ELR (cell line): ENCODE measurements at places on chromosomes 1 and 21.

- DNase-seq = no peak
Observed at GRCh38 chr1:220516014-220516721, 11.8 kb upstream of the MARK1 start.

DNA sequence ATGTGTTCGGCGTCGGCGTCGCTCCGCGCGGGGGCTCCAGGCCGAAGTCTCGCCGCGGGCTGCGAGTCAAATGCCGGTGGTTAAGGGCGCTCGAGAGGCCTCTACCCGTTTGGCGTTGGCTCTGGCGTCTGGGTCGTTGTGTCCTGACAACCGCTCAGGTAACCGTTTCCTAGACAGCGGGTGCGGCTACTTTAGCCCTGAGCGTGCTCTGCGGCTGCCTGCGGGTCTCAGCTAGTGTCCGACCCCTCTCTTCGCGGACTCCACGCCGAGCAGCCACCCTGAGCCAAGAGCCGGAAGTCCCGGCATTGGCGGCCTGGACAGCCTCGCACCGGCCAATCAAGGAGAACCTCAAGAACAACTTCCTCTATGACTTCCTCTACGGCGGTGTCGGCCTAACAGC is 173.4 kb downstream of the SETD4 start:
- no peak for DNase-seq

DNA sequence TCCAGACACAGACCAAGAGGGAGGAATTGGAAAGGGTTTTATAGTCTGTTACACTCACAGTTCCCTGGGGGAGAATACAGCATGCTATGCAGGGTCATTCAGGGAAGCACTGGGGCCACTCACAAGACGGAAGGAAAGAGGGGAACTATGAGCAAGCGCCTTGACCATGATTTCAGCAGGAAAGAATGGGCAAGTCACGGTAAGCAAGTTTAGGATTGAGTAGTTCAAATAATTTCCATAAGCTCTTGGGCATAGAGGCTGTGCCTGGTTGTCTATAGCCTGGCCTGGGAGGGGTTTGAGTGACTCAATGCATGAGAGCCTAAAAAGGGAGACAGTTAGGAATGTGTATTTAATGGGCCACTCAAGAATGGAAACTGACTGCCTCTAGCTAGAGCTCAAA is 176.7 kb downstream of the TTLL7 start:
- DNase-seq = peak; percentile 78

DNA sequence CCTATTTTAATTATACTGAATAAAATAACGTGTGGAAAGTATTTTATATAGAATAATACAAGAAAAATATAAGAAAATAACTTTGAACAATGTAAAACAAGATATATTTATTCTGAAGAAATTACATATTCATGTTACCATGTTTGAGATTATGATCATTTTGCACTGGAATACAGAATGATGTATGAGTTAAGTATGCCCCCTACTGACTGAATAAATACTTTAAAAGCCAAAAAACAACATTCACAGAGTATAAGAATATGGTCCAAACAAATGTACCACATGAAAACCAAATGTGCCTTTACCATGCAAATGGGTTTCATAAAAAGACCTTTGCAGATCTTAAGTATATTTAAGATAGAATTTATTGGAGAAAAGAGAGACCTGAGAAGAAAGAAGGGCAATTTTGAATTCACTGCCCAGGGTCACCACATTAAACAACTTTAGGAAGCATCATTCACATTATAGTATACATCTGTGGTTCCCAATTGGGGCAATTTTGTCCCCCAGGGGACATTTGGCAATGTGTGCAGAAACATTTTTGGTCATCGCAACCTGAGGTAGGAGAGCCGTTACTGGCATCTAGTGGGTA is 136.6 kb upstream of the GFI1 start:
- peak; percentile 52 for DNase-seq

DNA sequence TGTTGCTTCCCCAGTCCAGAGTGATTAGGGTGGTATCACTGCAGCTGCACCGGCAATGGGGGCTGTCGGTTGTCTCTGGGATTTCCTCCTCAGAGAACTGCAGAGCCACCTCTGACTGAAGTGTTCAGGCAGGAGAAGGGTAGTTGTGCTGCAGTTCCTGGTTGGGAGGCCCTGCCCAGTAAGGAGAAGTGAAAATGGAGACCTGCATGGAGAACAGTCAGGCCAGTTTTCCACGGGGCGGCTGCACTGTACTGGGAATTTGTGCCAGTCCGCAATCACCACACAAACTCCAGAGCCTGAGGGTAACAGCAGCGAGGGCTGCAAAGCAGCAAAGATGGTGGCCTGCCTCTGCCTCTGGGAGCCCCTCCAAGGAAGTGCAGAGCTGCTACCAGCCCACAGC is 58.1 kb upstream of the CCDC190 start:
- no peak for DNase-seq

GRCh38 chr1:184014271-184014670 is 23.3 kb downstream of the COLGALT2 start:
- no peak for DNase-seq

GRCh38 chr1:199089393-199090122 is 450.7 kb downstream of the PTPRC start:
- no peak for DNase-seq

- no peak for DNase-seq
Observed at GRCh38 chr1:226981386-226981817, 41.3 kb downstream of the COQ8A start.

- DNase-seq = no peak
Observed at GRCh38 chr1:65258106-65258505, 51.2 kb upstream of the DNAJC6 start.

GRCh38 chr1:159162516-159163265 is 8.7 kb upstream of the CADM3 start:
- no peak for DNase-seq

DNA sequence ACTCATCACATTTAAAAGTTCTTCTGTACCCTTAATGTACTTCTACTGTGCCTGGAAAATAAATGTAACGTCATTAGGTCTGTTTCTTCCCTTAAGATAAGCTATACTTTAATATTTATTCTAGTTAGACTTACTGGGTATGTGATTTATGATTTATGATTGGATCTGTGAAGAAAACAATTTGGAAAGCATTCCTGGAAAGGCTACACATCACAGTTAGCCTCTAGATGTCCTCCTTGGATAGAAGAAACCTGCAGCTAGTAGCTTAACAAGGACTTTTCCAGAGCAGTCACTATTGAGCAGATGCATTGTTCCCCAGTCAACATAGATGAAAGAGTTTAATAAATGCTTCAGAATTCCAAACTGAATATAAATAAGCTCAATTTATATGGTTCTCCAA is 22.2 kb upstream of the ABL2 start:
- peak; percentile 60 for DNase-seq

GRCh38 chr1:169809370-169810095 is 14.8 kb upstream of the METTL18 start:
- peak; percentile 60 for DNase-seq

DNA sequence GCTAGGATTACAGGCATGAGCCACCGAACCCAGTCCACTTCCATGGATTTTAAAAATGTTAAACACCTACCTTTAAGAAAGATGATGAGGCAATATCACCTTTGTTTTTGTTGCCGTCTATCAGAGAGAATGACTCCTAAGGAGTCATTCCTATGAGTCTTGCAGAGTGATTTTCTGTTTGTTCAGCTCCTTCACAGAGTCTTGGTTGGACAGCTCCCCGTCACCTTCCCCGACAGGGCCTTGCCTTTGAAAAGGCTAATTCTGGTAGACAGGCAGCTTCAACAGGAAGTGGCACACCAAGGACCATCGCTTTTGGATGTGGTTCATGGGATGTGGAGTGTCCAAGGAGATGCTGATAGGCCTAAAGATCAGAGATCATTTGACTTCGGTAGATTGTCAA is 17.5 kb downstream of the ZBTB18 start:
- no peak for DNase-seq

- DNase-seq = no peak
Observed at GRCh38 chr1:173410794-173411236, 66.3 kb upstream of the PRDX6 start.

DNA sequence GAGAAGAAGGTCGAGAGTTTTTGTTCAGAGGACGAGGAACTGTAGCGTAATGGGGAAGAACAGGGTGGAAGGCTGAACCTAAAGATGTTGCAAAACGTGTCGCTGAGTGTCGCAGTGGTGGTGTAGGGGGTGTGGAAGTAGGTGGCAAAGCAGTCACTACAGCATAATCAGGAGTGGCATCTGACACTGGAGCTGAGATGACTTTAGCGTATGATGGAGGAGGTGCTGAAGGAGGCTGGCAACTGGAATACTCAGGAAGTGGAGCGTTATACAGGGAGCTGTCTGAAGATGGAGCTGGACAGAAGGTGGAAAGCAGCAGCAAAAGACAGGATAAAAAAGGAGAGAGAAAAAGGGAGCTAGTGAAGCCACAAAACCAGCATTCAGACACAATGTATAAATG is 89.9 kb upstream of the LBR start:
- peak; percentile 10 for DNase-seq

DNA sequence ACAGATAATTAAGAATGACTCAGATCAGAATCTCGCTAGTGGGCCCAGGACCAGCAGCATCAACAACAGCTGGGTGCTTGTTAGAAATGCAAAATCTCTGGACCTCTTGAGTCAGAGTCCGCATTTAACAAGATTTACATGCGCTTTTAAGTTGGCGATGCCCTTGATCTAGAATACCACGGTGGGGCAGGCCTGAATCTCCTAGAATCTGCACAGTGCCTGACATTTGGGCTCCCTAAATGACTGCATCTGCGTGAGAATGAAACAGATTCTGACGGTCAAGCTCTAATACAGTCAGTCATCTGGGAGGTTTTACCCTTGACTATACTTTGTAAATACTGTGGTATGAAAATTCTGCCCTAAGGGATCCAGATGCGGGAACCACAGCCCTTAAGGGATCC is 17.2 kb upstream of the RAB29 start:
- no peak for DNase-seq

DNA sequence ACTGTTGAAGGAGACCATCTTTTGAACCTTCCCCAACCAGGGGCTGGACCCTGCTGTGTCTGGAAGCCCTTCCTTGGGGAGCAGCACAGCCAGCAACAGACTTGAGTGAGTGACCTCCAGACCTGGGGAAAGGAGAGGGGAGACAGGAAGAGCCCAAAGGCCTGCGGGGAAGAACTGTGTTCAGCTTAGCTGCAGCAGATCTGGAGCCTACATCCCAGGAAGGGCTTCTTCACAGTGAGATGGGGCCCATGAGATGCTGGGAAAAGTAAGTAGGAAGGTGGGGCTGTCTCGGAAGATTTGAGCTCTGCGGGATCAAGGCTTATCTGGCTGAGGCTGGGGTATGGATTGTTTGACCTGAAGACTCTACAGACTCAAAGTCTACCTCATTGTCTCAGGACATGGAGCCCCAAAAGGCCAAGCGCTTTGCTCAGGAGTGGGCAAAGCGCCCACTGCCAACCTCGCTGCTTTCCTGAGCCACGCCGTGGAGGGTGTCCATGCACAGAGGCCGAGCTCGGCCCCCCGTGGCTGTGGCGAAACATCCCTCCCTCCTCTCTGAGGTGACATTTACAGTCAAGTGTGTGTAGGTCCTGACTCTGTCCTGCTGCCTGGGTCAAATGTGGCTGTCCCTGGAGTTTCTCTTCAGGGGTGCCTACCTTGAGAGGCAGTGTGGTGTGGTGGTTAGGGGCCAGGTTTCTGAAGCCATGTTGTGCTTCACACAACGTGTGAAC is 24.5 kb downstream of the SPOCD1 start:
- no peak for DNase-seq

- DNase-seq = no peak
Observed at GRCh38 chr1:232813760-232814159, 8.5 kb downstream of the MAP10 start.
